ENCODE measurements at places on chromosomes 3 and 15. TPM values are rescaled to one million over a fixed set of nuclear protein-coding genes. Genes with fewer than 3 reads are reported as not detected.

Gene CX3CR1
- total RNA-seq: 0.61 TPM

Gene KLHL40
- total RNA-seq: not detected

Gene TIPIN
- 28.0 TPM for total RNA-seq

Gene IL1RAP
- 6.2 TPM for total RNA-seq

Gene ST8SIA2
- not detected for total RNA-seq

Gene MNS1
- 2.6 TPM for total RNA-seq

Gene ASB14
- not detected for total RNA-seq

Gene SCG5
- total RNA-seq: 0.84 TPM

Gene SPATA12
- total RNA-seq: 0.16 TPM

Gene GPX1
- total RNA-seq: 201 TPM

Gene GABRB3
- total RNA-seq: not detected

Gene CILP
- not detected for total RNA-seq

Gene STRA6
- 2.1 TPM for total RNA-seq

All from Caco-2 (cell line).